ENCODE measurements at places on chromosomes 1 and 21.

GRCh38 chr21:32315511-32316281 lies 17.0 kb downstream of the MRAP start:
- no peak for DNase-seq

DNA sequence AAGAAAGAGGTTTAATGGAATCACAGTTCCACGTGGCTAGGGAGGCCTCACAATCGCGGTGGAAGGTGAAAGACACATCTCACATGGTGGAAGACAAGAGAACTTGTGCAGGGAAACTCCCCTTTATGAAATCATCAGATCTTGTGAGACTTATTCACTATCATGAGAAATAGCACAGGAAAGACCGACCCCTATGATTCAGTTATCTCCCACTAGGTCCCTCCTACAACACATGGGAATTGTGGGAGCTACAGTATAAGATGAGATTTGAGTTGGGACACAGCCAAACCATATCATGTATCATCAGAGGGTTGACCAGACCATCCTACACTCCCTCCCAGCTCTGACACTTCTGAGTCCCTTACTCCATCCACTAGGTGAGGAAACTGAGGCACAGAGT lies 143.9 kb upstream of the KLHDC7A start:
- DNase-seq = no peak

- DNase-seq = no peak
Measured at GRCh38 chr21:34844013-34844923, 175.5 kb downstream of the CLIC6 start.

- no peak for DNase-seq
Measured at GRCh38 chr1:190807629-190808028, 330.0 kb upstream of the BRINP3 start.

DNA sequence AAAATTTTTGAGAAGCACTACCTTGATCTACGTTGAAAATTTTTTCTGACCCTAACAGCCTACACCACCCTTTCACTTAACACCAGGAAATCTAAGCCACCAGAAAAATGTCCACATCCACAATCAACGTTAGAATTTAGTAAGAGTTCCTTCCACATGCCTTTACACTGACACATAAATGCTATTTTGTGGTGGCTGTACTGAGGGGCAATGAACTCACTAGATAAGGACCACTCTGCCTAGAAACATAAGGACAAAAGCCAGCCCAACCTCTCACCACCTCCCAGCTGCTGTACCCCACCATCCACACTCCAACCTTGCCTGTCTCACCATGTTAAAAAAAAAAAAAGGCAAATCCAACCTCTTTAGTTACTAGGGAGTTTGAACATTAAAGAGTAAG lies 29.8 kb downstream of the PARP1 start:
- no peak for DNase-seq

DNA sequence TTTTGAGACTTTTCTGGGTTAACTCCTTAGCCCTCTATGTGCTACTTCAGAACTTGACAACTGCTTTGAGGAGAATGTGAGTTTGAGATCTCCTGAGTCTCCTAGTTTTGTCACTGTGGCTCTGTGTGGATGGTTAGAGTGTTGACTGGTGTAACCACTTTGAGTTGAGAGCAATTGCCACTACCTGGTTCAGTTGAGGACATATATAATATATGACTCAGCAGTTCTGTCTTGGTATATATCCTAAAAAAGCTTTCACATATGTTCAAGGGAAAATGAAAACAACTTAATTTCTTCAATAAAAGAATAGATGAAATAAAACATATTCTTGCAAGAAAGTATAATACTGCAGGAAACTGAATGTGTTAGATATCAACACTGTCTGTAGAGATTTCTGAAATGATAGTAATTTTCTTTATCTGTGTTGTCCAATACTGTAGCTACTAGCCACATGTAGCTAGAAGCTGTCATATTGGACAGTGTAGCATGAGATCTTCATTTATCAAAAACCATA lies 96.7 kb upstream of the QSOX1 start:
- no peak for DNase-seq
